ENCODE measurements at places on chromosomes 16 and 17.

DNA sequence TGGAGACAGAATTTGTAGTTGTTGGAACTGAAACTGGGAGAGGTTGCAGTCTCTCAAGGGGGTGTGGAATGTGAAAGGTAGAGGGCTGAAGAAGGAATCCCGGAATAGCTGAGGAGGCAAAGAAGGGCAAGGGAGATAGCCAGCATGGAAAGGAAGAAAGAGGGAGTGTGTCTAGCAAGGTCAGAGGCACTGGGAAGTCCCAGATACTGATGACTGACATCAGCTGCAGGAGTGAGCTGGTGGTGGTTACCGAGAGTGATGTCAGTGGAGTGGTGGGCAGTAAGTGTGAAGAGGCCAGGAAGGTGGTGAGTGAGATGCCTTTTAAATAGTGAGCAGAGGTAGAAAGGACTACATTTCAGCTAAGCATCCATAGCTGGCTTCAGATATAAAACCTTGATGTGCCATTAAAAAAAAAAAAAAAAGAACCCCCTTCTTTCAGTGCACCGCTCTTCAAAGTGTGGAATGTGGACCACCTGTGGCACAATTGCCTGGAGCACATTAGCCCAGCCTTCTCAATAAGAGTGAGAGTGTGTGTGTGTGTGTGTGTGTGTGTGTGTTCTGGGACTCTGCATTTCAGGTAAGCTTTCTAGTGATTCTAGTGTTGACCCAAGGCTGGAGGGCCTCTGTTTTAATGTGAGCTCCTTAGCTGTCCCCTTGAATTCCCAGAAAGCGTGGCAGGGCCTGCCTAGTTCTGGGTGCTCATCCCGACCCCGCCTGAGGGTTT, 8.5 kb downstream of the PRMT7 start:
- DNase-seq: no peak

DNA sequence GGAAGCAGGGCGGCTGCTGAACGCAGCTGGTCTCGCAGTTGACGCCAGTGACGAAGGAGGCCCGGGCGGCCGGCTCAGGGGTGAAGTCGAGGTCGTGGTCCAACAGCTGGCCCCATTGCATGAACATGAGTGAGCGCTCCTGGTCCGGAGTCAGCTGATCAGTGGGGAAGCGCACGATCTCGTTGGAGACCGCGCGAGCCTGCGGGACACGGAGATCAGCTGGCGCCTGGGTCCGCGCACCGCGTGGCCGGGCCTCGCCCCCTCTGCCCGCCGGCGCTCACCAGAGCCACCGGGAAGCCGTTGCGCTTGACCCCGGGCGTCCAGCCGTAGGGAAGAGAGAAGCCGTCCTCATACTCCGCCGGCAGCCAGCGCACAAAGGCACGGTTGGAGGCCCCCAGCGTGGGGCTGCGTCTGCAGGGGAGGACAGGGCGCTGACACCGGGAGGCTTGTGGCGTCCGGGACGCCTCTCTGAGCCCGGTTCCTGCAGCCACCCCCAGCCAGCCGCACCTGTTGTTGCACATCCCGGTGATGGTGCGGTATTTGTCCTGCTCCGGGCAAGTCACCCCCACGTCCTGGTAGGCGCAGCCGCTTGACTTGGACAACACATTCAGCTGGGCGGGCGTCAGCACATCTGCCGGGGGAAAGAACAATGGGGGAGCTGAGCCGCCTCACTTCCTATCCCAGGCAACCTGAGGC, 1.6 kb downstream of the MPO start:
- DNase-seq: no peak

DNA sequence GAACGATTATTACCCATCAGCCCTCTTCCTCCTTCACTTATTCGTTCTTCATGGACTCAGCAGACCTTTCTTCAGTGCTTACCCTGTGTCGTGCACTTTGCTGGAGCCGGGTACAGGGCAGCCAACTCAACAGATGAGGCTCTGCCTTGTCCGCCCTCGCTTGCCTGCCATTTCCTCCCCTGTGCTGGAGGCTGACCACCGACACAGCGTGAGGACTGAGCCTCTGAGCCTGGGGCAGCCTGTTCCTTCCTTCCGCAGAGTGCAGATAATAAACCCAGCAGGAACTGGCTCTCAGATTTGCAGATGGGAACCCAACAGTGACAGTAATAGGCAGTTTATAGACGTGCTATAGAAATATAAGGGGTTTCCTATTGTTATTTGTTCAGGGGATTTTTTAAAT, 7.0 kb upstream of the SLC39A11 start:
- DNase-seq: no peak

DNA sequence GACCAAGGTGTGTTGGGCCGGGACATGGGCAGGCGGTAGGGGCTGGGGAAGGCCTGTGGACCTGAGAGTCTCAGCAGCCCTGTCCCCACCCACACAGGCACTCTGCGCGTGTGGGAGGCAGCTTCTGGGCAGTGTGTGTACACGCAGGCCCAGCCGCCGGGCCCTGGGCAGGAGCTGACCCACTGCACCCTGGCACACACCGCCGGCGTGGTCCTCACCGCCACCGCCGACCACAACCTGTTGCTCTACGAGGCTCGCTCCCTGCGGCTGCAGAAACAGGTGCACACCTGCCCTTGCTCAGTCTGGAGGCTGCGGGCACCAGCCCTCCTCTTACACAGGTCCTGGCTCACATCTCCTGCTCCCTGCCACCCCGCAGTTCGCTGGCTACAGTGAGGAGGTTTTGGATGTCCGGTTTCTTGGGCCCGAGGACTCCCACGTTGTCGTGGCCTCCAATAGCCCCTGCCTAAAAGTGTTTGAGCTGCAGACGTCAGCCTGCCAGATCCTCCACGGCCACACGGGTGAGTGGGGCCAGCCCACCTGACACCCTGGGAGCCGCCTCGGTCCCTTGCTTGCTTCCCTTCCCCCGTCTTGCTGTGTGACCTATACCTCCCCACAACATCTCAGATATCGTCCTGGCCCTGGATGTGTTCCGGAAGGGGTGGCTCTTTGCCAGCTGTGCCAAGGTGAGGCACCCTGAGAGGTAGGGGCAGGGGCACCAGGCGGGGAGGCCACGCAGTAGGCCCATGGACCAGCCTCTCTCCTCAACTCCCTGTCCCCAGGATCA, 3.8 kb downstream of the TBL3 start:
- DNase-seq: no peak

GRCh38 chr16:88924834-88925539, 52.0 kb downstream of the CBFA2T3 start:
- DNase-seq: peak; percentile 91

- no peak for DNase-seq
Observed at GRCh38 chr17:8481089-8481488, 45.4 kb downstream of the NDEL1 start.
